ENCODE measurements at places on chromosomes 5 and 9.

DNA sequence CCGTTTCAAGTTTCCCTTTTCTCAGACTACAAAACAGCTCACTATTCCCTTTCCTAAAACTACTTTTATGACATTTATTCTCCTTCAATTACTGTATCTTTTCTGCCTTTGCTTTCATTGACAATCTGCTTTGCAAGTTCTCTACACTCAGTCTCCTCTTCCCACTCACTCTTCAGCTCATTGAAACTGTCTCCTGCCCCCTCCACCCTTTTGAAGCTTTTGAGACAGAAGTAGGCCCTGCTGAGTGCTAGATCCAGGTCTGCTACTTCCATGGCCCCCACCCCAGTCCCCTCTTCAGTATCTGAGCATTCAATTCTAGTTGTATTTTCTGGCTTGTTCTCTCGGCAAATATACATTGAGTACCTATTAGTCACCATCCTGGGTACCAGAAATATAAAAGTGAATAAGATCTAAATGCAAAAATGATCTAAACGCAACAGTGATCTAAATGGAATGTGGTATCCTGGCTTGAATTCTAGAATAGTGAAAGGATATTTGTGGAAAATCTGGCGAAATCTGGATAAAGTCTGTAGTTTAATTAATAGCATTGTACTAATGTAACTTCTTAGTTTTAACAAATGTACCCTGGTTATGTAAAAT is 58.4 kb downstream of the OR2K2 start:
- DNase-seq = no peak

GRCh38 chr5:132458226-132458560 is 32.4 kb downstream of the IRF1 start:
- no peak for DNase-seq

GRCh38 chr9:78519786-78520185 is 222.9 kb downstream of the PSAT1 start:
- DNase-seq = no peak

DNA sequence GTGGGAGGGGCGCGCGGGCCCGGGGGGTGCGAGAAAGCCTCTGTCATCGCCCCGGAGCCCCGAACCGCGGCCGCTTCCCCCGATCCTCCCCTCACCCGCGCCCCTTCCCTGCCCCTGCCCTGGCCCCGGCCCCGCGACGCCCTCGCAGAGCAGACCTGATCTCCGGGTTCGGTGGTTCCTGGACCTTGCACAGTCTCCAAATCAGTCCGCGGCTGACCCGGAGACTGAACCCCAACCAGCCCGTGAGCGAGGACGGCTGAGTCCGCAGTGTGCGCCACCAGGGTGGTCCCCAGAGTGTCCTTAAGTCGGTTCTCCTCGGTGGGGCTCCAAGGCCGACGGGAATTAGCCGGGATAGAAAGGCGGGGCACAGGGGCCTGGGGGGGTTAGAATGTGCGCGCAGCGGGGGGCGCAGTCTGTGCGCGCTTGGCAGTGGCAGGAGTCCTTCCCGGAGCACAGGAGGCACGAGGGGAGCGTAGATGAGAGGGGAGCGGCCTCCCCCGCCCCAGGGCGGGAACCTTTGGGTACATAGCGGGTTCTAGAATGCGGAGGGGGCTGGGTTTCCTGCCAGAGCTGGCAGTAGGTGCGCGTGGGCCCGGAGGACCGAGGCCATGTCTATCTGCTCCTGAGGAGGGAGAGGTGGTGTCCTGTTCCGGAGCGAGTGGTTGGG is 779 bp downstream of the PKN3 start:
- peak; percentile 69 for DNase-seq

- DNase-seq = peak; percentile 55
Observed at GRCh38 chr5:159021901-159022556, 77.7 kb downstream of the EBF1 start.

DNA sequence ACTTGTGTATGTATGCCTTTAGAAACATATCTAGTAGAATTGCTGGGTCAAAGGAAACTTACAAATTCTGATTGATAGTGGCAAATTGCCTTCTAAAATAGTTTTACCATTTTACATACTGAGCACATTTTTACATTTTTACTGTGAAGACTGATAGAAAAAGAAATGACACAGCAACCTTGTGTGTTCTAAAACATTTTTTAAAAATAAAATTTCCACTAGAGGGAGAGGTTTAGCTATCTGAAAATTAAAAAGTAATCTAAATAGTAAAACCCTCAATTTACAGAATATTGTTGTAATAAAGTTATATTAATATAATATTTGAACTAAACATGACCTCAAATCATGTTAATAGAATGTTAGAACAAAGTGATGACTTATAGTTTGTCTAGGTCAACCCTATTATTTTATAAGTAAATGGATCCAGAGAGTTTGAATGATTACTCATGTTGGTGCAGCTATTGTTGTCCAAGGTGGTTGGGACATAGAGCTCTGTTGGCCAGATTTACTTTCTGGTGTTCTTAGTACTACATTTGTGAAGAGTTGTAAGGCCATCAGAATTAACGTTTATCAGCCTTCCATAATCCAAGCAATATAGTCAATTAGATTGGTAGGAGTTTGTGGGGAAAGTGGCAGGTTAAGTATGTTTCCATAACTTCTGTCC is 17.2 kb downstream of the CENPP start:
- no peak for DNase-seq

GRCh38 chr9:97593960-97594359 is 39.2 kb downstream of the TSTD2 start:
- DNase-seq = no peak

DNA sequence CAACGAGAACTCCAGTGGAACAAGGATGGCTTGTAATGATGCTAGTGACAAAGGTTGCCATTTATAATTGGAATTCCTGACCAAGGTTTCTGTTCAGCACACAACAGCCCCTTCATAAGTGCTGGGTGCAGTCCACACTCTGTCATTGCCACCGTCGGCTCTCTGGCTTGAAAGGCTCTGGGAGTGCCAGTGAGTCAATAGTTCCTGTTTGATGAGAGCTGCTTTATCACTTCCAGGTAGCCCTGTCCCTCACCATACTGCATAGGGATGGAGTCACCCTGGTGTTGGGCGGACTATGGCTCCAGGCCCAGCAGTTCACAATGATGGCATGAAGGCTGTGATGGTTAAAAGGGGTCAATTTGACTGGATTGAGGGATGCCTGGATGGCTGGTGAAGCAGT is 34.6 kb upstream of the SEMA4D start:
- DNase-seq = no peak

GRCh38 chr9:79123415-79123814 is 448.4 kb upstream of the TLE4 start:
- DNase-seq = no peak

GRCh38 chr5:165405340-165405739 is 1899.9 kb downstream of the MAT2B start:
- DNase-seq = peak; percentile 26

- no peak for DNase-seq
Observed at GRCh38 chr5:98109561-98110006, 663.9 kb upstream of the RGMB start.

- DNase-seq = no peak
Observed at GRCh38 chr5:155529362-155529761, 515.8 kb downstream of the KIF4B start.

- DNase-seq = no peak
Observed at GRCh38 chr5:110477911-110478310, 248.6 kb downstream of the TMEM232 start.

GRCh38 chr9:37390759-37391158 is 31.7 kb upstream of the GRHPR start:
- peak; percentile 60 for DNase-seq

DNA sequence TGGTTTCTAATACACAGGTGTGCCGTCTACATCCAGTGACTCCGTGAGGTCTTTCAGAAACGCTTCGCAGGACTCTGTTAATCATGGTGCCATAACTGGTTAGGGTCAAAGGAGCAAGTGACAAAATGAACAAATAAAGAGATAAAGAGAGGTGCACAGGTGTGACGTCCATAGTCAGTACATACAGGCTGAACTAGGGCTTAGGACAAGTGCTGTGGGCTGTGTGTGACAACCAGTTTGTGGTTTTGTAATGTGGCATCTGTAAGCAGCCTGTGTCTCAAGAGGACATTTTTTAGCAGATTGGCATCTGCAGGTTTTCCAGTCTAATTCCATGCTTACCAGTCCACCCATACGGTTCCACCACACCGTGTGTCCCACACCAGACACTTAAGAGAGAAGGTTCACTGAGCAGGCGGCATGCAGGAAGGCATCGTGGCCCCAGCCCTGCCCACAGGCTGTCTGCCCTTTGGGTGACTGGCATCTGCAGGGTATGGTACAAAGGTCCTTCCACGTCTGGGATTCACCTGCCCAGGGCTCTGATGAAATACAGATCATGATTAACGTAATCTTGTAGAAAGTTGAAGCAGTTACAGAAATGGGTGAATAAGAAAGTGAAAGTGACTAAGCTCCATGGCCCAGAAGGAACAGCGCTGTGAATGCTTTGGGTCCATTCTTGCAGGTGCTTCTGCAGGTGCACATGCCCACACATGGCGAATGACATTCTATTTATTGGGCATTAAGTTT is 26.9 kb downstream of the SRD5A1 start:
- no peak for DNase-seq

GRCh38 chr9:17519761-17520160 is 59.1 kb upstream of the SH3GL2 start:
- no peak for DNase-seq

DNA sequence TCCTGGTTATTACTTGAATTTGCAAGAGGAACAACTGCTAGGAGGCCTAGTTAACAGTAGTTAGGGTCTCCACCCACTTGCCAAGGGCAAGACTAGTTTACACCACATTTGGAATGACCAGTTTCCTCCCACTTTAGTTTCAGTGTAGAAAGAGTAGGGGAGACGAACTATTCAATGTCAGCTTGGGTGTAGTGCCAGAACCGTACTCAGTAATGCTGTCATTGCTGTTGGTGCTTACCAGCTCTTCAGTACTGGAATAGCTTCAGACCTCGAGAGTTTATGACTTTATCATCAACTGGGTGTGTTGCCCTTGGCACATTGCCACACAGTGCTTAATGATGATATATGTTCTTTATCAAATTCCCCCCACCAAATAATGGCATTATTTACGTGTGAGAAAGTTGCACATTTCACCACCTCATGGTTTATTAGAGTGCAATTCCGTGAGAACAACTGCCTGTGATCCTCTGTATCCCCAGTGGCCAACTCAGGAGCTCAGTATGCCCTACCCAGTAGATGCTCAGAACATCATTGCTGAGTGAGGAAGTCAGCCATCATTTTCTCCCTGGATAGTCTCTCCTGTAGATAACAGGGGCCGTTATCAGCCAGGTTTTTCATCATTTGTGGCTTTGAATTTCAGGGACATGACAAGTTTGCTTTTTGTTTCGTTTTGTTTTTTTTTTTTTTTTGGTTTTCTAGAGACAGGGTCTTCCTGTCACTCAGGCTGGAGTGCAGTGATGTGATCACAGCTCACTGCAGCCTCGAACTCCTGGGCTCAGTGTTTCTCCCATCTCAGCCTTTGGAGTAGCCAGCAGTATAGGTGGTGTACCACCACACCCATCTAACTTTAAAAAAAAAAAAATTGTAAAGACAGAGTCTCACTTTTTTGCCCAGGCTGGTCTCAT is 67.3 kb downstream of the DOCK8 start:
- DNase-seq = peak; percentile 92

- no peak for DNase-seq
Observed at GRCh38 chr5:115150512-115150911, 19.2 kb downstream of the TRIM36 start.

- no peak for DNase-seq
Observed at GRCh38 chr5:103840600-103840999, 278.0 kb upstream of the NUDT12 start.

DNA sequence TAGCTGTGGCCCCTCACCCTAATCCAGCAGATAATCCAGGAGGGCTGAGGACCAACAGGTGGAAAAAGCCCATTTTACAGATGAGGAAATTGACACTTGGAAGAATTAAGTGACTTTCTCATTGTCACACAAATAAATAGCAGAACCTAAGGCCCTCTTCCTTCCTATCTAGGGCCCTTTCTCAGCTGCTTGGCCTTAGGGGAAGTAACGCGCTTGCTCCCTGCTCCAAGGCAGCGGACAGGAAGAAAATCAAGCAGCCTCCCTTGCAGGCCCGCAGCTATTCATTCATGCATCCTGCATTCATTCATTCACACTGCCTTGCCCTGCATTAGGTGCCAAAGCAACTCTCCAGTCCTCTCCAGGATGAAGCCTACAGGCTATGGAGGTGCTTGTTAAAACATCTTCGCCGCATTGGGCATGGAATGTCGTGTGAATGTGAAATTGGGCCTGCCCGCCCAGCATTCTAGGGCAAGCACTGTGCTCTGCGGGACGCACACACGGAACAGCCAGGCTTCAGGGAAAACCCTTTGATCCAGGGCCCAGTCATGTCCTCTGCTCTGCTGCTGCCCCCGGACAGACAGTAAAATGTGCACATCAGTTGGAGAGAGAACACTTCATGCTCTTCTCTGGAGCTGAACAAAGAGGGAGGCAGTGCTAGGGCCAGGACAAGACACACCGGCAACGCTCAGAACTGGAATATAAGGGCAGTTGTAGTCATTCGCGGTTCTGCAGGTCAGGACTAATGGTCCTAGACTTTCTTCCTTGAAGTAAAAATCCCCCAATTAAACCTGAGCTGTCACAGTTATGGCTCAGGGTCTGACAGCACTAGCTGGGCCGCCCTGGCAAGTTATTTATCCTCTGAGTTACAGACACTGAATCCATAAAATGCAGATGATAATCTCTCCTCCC is 166.0 kb downstream of the COL23A1 start:
- no peak for DNase-seq

DNA sequence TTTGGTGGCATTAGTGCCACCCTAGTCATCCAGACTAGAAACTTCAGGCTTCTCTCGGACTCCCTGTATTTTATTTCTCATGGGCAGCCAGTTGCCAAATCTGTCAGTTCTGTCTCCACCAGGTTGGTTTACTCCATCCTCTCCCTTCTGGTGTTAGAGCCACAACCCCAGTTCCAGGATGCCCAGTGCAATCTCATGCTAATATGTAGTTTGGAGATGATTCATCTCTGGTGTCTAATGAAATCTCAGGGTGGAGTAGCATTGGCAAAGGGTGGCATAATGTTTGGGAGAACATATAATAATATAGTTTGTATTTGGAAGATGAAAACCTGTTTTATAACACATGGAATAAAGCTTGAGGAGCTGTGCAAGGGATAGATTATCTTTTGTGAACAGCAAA is 30.2 kb downstream of the SLC46A2 start:
- no peak for DNase-seq

DNA sequence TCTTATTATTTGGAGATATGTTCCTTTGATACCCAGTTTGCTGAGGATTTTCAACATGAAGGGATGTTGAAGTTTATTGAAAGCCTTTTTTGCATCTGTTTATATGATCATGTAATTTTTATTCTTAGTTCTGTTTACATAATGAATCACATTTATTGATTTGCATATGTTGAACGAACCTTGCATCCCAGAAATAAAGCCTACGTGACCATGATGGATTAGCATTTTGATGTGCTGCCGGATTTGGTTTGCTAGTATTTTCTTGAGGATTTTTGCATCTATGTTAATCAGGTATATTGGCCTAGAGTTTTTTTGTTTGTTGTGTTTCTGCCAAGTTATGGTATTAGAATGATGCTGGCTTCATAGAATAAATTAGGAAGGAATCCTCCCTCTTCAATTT is 161.4 kb upstream of the ITGA1 start:
- DNase-seq = no peak

- peak; percentile 58 for DNase-seq
Observed at GRCh38 chr5:115842089-115842935, 577 bp downstream of the AP3S1 start.

Measured in hematopoietic multipotent progenitor cell treated with erythropoietin and hydrocortisone succinate and interleukin-3 and kit ligand, for 6 days (in vitro differentiated cells).